A549 treated with AZD2906 at 1 μM for 4 hours (cell line): ENCODE measurements at places on chromosomes 5 and 9. TPM values are rescaled to one million over a fixed set of nuclear protein-coding genes. Genes with fewer than 3 reads are reported as not detected.

Gene TMEM252
- total RNA-seq = not detected in 5 replicates

Gene GPR151
- total RNA-seq = not detected in 5 replicates

Gene GABRA1
- not detected in 5 replicates for total RNA-seq

Gene NOL8
- total RNA-seq = 26.4 to 34.3 TPM (median 27.4 TPM) in 5 replicates

Gene TMEM250
- 34.3 to 49.7 TPM (median 46.6 TPM) in 5 replicates for total RNA-seq

Gene PDCD1LG2
- total RNA-seq = 0.09 to 0.18 TPM (median 0.15 TPM) in 5 replicates

Gene DTWD2
- total RNA-seq = 1.1 to 1.6 TPM (median 1.5 TPM) in 5 replicates

Gene SLIT3
- total RNA-seq = 13.0 to 18.1 TPM (median 16.5 TPM) in 5 replicates

Gene AKNA
- total RNA-seq = 6.8 to 7.7 TPM (median 7.2 TPM) in 5 replicates

Gene ANXA6
- total RNA-seq = 42.3 to 51.2 TPM (median 45.6 TPM) in 5 replicates

Gene WNK2
- total RNA-seq = 4.2 to 7.8 TPM (median 6.0 TPM) in 5 replicates

Gene SPATA31D4
- total RNA-seq = not detected in 5 replicates

Gene ASS1
- total RNA-seq = 19.0 to 23.4 TPM (median 21.5 TPM) in 5 replicates

Gene GBA2
- total RNA-seq = 28.4 to 39.2 TPM (median 31.7 TPM) in 5 replicates
